Articular chondrocyte of knee joint (primary cell): ENCODE measurements at places on chromosomes 6 and 20. TPM values are rescaled to one million over a fixed set of nuclear protein-coding genes. Genes with fewer than 3 reads are reported as not detected.

Gene SNX3
- 232 and 291 TPM in 2 replicates for total RNA-seq

Gene HDGFL1
- total RNA-seq, result not detected in 2 replicates

Gene ADA
- total RNA-seq, result 7.9 and 8.4 TPM in 2 replicates

Gene CDH26
- 0.26 and 0.32 TPM in 2 replicates for total RNA-seq

Gene CCDC170
- total RNA-seq, result 2.7 and 2.8 TPM in 2 replicates

Gene NNAT
- 0.13 and 0.32 TPM in 2 replicates for total RNA-seq

Gene DLK2
- total RNA-seq, result 0.11 TPM in 1 of 2 replicates, not detected in the other
